Activated CD4-positive, alpha-beta memory T cell treated with anti-CD3 and anti-CD28 coated beads for 36 hours (primary cell): ENCODE measurements at places on chromosomes 1 and 21. TPM values are rescaled to one million over a fixed set of nuclear protein-coding genes. Genes with fewer than 3 reads are reported as not detected.

Gene OLFML2B
- not detected for total RNA-seq

Gene GPR37L1
- total RNA-seq: not detected

Gene RNF220
- total RNA-seq: 73.7 TPM

Gene SH2D2A
- 294 TPM for total RNA-seq

Gene PEAR1
- not detected for total RNA-seq

Gene CDK18
- 2.6 TPM for total RNA-seq

Gene CD1E
- total RNA-seq: not detected

Gene RAP1GAP
- total RNA-seq: 1.1 TPM

- no peak for DNase-seq
Measured at GRCh38 chr1:63818567-63819325, 44.9 kb downstream of the ROR1 start.

DNA sequence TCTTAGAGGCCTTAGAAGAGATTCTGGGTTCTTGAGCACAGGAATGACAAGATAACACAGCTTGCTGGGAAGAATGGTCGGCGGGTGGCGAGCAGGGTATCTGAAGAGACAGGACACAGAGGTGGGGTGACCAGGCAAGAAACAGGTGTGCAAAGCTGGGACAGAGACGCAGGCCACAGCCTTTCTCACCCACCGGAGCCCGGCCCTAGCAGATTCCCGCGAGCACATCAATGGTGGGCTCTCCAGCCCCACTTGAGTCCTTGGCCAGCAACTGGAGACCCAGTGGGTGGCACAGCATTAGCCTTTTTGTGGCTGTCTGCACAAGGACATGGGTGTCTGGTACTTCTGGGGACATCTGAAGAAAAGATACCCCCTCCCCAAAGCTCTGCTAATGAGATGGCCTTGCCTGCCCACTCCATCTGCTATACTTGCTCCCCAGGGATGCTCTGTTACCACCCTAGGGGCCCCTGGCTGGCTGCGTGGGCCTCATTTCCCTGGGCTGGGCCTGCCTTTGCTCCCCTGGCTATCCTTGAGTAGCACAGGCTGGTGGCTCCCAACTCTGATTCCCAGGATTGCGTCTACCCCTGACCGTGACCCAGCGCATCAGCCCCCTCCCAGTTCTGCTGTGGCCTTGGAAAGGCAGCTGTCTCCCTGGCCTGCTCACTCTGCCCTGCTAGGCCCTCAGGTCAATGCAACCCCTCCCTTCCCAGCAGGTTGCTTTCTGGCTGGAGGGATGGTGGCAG lies 127.2 kb upstream of the ADAR start:
- no peak for DNase-seq

DNA sequence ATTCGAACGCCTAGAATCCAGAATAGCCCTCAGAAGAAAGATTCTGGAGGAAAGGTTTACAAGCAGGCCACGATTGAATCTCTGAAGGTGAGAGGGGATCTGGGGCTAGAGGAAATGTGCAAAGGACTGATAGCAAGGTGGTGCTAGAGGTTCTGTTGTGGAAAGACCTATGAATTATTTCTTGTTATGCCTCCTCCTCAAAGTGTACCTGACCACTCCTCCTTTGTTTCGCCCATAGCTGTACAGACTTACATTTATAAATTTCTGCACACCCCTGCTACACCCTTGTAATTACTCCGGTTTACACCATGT lies 986 bp downstream of the TCEANC2 start:
- DNase-seq: no peak

DNA sequence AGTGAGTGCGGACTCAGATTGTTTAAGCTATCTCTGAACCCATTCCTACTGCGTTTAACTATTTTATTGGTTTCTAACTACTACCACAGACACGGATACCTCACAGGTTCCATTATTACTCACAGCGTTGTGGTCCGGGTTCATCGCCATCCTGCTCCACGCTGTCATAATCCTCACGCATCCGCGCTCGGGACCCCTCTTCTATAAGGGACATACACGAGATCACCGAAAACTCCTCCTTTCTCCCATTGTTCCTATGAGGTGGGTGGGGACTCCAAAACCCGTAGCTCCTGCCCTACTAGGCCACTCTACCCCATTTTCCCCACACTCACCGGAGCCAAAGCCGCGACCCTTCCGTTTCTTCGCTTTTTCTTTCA lies 610 bp downstream of the RBM8A start:
- DNase-seq: peak; percentile 74

GRCh38 chr1:169892176-169892926 lies 1.3 kb downstream of the SCYL3 start:
- DNase-seq: no peak

GRCh38 chr1:179023946-179024650 lies 1.6 kb upstream of the FAM20B start:
- no peak for DNase-seq

DNA sequence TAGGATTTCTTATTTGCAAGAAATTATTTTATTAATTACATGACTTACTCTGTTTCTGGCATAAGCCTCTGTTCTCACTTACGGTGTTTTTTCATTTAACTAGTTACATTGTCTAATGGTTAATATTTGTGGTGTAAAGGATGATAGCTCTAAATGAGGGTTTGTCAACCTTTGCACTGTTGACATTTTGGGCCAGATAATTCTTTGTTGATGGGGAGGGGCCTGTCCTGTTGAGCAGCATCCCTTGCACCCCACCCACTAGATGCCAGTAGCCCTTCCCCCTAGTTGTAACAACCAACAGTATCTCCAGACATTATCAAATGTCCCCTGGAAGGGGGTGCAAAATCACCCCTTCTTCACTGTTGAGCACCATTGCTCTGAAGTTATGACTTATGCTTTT lies 83.6 kb upstream of the SLC44A3 start:
- DNase-seq: no peak

DNA sequence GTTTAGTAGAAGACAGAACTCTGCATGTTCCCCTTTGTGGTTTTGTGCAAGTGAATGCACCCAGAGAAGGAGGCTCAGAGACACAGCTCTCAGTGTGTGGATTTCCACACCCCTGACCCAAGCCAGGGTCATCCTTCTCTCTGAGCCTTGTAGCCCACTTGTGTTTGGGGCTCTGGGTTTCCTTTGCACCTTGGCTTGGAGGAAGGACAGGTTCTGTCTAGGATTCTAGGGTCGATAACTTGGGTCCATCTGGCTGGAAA lies 27.2 kb downstream of the MYOG start:
- no peak for DNase-seq

- no peak for DNase-seq
Measured at GRCh38 chr1:71015745-71016144, 31.9 kb downstream of the PTGER3 start.

GRCh38 chr1:231856894-231857293 lies 230.3 kb downstream of the DISC1 start:
- DNase-seq: no peak

DNA sequence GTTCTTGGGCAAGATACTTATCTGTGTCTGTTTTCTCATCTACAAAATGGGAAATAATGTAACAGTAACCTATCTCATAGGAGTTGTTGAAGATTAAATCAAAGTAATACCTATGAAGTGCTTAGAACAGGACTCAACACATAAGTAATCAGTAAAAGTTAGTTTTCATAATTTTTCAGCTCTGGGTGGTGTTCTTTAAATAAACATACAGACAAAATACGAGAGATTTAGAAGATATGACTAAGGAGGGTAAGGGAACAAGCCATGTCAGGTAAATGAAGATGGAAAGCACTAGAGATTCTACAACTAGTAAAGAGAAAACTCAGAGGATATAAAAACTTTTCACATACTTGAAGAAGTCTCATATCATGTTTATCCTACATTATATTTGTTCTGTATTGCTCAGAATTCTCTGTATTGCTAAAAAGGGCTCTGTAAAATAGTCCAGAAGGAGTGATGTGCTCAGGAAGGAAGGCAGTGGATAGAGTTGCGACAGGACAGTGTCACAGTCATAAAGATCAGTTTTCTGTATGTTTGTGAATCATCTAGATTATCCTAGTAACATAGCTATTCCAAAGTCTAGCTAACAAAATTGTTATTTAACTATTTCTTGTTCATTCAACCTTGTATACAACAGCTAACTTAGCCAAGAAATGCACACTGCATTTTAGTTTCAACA lies 16.0 kb downstream of the LIN9 start:
- DNase-seq: no peak

DNA sequence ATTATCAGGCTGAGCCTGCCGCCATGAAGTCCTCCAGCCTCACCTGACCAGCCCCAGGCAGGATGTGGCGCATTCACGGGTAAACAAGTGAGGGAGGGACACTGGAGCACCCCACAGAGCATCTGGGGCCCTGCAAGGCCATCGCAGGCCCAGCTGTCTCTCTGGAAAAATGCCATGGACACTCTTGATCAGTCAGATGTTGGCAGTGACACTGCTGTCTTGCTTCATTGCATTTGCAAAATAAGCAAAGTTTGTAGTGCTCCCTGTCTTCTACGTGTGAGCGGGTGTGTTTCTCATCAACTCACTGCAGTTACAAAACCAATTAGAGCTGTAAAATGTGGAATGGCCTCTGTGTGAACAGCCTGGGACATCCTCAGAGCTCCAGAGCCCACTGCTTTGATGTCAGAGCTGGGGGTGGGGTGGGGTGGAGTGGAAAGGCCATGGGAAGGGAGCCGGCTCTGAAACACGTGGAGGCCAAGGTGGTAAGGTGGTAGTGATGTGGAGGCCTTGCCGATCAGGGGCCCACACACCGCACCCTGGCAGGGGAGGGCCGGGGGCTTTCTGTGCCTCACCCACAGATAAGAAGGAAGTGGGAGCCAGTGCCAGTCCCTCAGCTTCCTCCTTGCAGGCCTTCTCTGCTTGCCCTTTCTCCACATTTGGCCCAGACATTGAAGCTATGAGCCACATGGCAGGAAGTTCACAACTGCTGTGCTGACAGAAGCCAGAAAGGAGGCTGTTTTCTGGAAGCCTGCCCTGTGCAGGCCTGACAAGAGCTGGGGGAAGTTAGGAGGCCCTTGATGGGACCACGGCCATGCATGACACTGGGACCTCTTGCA lies 254.9 kb downstream of the RHOU start:
- DNase-seq: no peak

DNA sequence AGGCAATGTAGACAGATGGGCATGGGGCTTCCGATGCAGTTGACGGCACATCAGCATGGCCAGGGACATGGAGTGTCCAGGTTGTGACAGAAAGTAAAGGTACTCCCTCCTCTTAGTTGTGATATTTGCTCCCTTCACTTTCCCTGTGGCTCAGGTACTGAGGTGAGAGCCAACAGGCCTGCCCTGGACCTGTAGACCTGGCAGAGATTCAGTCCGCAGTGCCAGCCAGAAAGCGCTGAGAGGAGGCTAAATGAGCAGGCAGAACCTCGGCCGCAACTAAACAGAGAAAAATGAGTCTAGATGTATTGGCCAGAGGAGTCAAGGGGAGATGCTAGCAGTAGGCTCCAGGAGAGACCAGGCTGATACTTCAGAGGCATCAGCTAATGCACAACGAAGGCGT lies 22.6 kb upstream of the KCNK2 start:
- DNase-seq: no peak

GRCh38 chr1:43545695-43546387 lies 15.2 kb downstream of the PTPRF start:
- DNase-seq: no peak

DNA sequence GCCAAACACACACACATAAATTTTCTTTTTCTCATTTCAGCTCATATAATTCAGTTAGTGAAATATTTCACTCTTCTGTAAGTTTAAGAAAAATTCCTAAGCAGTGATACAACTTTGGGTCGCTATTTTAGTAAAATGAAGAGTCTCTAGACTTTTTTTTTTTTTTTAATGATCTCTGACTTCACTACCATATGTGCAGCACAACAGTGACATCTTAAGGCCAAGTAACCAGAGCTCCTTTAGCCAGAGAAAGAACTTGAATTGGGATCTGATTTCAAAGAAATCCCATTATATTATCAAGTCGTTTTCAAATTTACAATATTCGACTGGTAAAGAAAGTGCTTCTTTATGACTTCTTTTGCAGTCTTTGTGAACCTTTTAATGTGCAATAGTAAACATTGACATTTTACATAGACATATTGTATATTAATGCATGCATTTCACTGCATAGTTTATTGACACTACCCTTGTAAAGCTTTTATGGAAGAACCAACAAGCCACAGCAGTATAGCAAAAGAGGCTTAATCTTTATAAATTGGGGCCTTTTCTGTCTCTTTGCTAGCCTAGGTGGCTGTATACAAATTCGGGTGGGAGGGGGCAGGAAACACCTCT lies 62.2 kb downstream of the LRRC40 start:
- no peak for DNase-seq
